NCI-H748 treated with DMSO at 0.1 percent for 48 hours (cell line): ENCODE measurements at places on chromosomes 5 and 9.

DNA sequence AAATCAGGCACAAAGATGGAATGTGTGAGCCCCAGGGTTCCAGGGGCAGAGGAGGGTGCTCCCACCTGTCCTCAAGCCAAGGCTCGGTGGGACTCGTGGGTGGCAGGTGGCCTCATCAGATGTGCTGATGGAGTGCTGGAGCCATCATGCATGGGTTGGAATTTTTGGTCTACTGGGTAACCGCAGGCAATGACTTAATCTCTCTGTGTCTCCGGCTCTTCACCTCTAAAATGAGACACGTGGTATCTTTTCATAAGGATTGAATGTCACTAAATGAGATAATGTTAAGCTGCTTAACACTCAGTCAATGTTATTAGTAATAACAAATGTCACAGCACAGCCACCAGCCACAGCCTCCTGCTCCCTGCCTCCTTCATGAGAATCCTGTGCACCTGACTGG is 245.5 kb downstream of the HSPA4 start:
- no peak for DNase-seq

DNA sequence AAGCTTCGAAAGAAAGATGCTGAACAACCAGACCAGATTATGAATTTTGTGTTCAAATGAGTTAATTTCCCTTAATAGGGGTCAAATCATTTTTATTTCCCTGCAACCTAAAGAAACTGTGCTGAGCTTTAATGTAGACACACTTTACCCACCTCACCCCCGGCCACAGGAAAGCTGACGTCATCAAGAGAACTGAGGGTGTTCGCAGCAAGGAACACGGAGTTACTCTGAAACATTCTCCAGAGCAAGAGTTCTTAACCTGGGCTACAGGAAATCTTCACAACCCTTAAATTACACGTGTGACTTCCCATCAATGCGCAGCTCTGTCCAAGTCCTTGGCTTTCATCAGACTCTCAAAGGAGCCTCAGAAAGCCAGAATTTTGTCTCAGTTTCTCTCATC is 116.3 kb downstream of the COL23A1 start:
- no peak for DNase-seq

GRCh38 chr5:79849061-79849460 is 142.0 kb downstream of the MTX3 start:
- DNase-seq, result no peak

- no peak for DNase-seq
Measured at GRCh38 chr9:77013206-77013931, 6.1 kb upstream of the FOXB2 start.

- DNase-seq, result no peak
Measured at GRCh38 chr5:154242442-154242841, 51.9 kb downstream of the GALNT10 start.
